ENCODE measurements at places on chromosomes 16 and 17. TPM values are rescaled to one million over a fixed set of nuclear protein-coding genes. Genes with fewer than 3 reads are reported as not detected.

DNA sequence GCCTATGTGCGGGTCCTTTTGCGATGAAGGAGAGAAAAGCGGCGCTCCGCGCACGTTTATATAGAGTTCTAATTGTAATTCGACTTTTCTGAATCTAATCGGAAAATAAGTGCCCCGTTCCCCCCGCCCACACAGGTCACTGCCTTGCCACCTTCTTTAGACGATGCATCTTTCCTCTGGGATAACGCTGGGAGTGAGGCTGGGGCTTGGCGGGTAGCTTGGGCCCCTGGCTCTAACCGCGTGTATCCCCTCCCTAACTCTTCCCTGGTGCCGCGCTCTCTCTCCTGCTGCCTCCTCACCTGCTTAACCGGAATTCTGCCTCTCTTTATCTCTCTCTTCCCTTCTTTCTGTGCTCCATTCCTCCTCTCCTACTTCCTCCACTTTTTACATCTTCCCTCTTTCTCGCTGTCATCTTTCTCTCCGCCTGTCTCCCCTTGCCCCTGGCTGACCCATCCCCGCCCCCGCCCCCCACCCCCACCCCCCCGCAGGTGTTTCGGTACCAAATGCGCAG, 2.6 kb downstream of the LHX1 start:
- DNase-seq: no peak

Gene XAF1
- total RNA-seq: 18.6 TPM

- DNase-seq: no peak
These were observed 66.4 kb downstream of the OR1D5 start for GRCh38 chr17:2996810-2997670.

- no peak for DNase-seq
These were observed 639.3 kb downstream of the KCNJ2 start for GRCh38 chr17:70808596-70808995.

Gene STAT5A
- 302 TPM for total RNA-seq

GRCh38 chr16:23369416-23369815, 67.3 kb downstream of the SCNN1B start:
- no peak for DNase-seq

- DNase-seq: peak; percentile 61
These were observed 879 bp downstream of the SOCS1 start for GRCh38 chr16:11254913-11255736.

DNA sequence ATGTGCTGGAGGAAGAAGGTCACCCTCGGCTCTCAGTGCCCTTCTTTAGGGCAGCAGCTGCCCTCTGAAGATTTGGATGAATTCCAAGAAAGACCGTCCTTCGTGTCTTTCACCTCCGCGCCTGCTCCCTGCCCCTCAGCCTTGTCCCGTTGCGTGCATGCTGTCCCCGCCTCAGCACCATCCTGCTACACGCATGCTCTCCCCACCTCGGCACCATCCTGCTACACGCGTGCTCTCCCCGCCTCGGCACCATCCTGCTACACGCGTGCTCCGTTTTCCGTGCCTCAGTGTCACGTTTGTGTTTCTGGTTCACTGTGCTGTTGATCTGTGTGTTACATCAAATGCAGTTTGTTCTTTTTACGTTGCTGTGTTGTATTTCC, 13.5 kb downstream of the ACSF3 start:
- DNase-seq: no peak

Gene ERN2
- not detected for total RNA-seq

DNA sequence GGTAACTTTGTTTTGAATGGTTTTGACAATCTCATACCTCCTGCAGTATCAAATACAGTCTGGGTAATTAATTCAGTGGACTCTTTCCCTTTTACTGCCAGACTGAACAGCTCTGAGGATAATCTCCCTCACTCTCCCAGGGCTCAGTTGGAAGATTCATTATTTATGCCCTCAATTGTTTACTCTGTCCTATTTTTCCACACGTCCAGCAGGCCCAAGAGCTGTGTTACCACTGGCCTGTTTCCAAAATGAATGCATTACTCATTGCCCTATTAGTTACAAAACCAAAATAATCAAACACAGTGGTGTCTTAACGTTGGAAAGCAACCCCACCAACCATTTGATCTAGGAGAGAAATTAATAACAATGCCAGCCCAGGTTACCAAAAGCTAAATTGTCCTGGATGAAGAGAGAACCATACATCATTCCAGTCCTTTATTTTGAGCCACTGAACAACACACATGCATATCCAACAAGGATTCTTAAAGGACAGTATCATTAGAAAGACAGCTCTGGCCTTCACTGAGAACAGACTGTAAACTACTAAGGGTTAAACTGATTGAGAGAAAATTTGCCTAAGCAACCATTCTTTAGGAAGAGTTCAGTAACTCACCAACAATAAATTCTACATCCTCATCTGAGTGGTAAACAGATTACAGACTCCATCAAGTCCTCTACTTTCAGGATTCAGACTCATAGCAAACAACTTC, 34.5 kb downstream of the FAM222B start:
- no peak for DNase-seq

- no peak for DNase-seq
These were observed 81.3 kb downstream of the GSG1L start for GRCh38 chr16:27982184-27982583.

DNA sequence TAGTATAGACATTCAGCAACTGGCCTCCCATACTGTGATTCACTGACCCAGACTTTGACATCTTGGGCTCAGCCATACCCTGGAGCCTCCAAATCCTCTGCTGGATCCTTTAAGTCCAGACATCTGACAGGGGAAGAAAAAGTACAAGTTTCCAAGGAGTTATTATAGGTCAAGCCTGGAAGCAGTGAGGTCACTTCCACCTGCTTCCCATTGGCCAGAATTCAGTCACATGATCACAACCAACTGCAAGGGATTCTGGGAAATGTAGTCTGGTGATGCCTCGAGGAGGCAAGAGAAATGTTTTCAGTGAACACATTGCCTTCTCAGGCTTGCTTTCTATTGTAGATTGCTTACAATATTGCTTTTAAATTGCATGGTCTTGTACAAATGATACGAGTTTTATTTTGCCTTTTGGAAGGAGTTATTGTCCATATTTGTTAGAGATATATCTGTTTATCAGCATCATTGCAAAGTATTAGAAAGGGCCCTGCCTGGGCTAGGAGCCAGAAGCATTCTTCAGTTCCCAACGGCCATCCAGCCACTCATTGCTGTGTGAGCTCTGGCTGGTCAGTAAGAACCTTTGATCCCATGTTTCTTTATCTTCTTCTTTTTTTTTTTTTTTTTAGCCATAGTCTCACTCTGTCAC, 696.9 kb downstream of the WWOX start:
- peak; percentile 18 for DNase-seq

DNA sequence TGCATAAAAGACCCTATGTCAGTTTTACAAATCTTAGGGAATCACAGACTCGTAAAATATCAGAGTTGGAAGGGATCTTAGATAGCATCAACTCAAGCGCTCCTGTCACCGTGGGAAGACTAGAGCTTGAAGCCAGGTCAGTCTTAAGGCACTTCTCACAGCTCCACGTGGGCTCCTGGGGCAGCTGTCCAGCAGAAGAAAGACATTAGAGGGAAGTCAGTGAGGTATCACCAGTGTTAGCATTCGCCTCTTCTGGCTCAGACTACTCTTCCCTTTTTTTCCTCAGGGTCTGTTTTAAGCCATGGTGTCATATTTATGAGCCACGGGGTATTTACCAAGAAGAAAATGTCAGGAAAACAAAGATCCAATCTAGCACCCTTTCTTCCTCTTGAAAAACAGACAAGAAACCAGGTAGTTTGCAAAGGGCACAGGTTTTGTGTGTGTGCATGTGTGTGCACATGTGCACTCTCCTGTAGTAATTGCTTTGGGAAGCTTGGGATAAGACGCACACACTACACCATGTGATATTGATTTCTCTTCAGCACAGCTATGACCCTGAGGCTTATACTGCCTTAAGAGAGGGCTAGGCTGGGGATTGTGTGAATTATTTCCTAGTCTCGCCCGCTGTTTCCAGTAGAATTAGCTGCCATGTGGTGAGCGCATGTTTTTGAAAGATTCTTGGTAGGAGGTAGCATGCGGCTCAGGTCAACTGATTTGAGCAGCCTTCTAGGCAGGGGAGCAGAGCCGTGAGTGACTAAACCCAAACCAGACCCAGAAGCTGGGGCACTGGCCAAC, 61.0 kb upstream of the ELAC2 start:
- no peak for DNase-seq

- no peak for DNase-seq
These were observed 20.1 kb upstream of the CYLD start for GRCh38 chr16:50721549-50722404.

DNA sequence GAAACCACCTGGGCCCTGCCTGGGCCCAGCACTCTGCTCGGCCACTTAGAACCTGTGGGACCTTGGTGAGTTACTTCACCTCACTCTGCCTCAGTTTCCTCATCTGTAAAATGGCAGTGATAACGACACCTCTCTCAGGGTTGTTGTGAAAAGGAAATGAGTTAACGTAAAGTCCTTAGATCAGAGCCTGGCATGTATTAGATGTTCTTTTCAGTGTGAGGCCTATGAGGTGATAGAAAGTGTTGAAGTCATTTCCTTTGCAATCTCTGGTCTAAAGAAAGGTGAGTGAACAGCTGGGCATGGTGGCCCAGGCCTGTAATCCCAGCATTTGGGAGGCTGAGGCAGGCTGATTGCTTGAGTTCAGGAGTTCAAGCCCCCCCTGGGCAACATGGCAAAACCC, 51.7 kb upstream of the LGALS9 start:
- no peak for DNase-seq

DNA sequence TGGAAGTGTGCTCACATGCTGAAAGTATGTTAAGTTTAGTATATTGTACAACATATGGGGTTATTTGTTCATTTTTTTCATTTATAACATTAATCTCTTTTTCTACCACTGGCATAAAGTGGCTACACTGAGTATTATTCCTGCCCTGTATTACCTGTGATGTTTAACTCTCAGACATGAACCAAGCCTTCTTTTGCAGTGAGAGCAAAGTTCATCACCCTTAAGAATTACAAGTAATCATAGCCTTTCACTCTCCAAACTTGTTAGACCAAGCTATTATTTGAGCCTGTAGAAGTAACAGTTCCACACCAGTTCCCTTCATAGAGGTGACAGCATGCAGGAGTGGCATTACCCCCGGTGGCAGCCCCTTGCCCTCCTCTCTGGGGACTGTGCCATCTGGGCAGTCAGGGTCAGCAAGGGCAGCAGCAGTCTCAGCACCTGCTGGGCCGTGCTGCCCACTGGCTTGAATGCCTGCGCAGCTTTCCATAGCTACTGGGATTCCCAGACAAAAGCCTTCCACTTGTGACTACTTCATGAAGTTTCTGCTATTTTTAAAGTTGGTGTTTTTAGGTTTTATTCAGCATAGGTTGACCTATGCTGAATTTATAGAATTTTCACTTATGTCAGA, 71.3 kb downstream of the TMC6 start:
- no peak for DNase-seq

DNA sequence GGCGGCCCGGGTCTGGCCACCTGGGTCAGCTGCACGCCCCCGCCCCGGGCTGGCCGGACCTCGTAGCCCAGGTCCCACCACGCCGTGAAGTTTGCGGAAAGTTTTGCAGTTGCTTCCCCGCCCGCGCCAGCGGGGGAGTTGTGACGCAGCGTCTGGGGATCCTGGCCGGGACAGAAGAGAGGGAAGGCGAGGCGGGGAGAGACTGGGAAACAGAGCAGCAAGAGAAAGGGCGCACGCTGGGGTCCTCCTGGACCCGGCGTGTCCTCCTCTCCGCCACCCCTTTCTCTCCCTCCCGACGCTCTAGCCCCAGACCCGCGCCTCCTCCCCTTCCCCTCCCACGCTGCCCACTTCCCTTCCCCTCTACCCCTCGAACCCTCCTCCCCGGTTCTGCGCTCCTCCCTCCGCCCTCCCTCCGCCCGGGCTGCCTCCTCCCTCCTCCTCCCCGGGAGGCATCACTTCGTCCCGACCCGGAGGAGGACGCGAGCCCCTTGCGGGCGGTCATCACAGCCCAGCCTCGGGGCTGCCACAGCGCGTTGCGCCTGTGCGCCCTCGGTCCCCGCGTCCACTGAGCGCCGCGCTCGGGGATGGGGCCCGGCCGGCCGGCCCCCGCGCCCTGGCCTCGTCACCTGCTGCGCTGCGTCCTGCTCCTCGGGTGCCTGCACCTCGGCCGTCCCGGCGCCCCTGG, at the start of gene MRC2:
Gene MRC2 (plus strand): TSS at position 452 of the 685 bp plus-strand sequence. CDS start 133 bp downstream, at position 585.
- no peak for DNase-seq

- DNase-seq: no peak
These were observed 1.4 kb upstream of the BEAN1 start for GRCh38 chr16:66425651-66426050.

DNA sequence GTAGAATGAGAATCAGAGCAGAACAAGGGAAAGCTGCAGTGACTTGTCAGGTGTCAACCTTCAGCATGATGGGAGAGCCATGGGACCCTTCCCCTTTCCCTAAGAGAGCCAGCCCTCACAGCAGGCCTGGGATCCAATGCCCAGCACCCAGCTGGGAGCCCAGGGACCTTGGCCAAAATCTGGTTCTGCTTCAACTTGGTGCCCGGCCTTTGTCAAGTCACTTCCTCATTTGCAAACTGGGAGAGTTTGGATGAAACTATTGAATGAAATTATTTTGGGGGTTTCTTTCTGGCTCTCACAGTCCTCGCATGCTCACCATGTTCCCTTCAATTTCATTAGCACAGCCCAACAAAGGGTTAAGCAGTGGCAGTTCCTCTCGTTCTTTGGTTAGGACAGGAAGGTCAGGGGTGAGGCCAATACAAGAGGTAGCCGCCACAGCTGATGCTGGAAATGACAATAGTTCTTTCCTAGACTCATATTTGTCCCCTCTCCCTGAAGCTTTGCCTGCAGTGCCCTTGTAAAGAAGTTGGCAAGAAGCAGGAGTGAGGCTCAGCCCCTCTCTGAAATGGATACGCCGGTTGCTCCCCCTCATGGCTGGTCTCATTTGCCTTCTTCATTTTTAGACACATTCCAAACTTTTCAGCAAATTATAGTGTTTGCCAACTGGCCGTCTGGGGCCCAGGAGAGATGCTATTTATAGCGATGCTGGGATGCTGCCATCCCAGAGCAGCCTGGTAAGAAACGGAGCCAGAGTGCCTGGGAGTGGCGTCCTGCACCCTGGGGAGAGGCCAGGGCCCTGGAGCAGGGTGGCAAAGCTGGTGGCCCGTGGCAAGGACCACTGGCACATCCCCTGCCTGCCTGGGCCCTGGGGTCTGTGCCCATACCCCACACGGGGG, 34.5 kb upstream of the MEOX1 start:
- DNase-seq: no peak

Gene SP6
- 0.14 TPM for total RNA-seq

- no peak for DNase-seq
These were observed 885.7 kb upstream of the CDH8 start for GRCh38 chr16:62921904-62922303.

- DNase-seq: no peak
These were observed 5.0 kb downstream of the PROCA1 start for GRCh38 chr17:28706471-28707338.

Gene KCTD19
- total RNA-seq: 0.87 TPM

Gene ELMO3
- total RNA-seq: 7.1 TPM

- DNase-seq: no peak
These were observed 34.2 kb downstream of the RMI2 start for GRCh38 chr16:11379420-11379819.

DNA sequence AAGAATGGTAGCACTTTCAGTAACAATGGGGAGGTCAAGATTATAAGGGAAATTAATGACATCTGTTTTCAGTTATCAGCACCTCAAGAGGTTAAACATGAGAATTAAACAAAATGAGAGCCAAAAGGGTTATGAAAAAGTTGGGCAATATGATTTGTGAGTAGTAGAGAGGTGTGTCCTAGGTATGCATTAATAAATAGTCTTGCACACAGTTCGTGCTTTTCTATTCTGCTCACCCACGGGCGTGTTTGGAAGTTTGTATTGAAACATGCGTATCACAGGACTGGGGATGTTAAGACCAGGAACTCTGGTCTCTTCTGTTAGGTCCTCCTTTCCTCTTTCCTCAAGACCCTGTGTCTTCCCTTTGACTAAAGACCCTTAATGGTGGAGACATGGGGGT, 6.0 kb downstream of the BPTF start:
- DNase-seq: no peak

Gene NEUROD2
- not detected for total RNA-seq

GRCh38 chr17:32609085-32609484, 122.3 kb downstream of the CDK5R1 start:
- peak; percentile 51 for DNase-seq

Measured in activated T-helper 2 cell treated with anti-CD3 and anti-CD28 coated beads, Interferon-gamma antibody, Interleukin-2, Interleukin-4, amounts not matched to agents 10 μg/mL and 5 μg/mL and 100 μg/mL, durations not matched to agents 14 hours and 24 hours and 36 hours (primary cell).